ENCODE measurements at places on chromosomes 12 and 14.

DNA sequence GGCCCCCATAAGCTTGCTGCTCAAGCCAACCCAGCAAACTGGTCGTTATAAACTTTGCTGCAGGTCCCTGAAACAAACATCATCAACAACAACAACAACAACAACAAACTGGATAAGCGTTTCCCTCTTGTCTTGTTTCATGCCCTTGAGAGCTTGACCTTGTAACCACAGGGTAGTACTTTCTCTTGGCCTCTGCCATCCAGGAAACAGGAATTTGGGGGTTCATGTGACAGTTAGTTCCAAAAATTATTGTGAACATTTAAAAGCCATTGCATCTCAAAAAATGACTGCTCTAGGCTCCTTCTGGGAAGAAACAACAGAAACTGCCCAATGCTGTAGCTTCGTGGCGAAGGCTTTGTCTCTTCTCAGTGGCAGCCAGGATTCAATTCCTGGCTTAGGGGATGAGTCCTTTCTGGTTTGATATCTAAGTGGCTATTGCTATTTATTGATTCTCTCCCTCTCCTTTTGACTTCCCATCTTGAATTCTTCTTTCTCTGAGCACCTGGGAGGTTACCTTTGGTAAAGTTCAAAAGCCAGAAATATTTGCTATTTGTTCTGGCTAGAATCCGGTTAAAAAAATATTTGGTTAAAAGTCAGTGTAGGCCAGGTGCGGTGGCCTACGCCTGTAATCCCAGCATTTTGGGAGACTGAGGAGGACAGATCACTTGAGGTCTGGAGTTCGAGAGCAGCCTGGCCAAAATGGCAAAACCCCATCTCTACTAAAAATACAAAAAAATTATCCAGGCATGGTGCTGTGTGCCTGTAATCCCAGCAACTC lies 52.0 kb upstream of the CPM start:
- no peak for DNase-seq

DNA sequence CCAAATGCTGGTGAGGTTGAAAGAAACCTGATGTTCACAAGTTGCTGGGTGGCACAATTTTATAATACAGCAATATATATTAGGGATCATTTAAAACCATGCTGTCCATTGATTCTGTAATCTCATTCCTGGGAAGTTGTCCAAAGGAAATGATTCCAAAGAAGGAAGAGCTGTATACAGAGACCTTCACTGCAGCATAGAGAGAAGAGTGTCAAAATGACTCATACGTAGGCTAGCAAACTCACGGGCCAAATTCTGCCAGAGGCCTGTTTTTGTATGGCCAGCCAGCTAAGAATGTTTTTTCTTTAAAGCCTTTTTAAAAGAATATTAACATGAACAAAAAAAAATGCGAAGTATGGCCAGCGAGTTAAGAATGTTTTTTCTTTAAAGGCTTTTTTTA lies 69.2 kb upstream of the MED13L start:
- DNase-seq: no peak

GRCh38 chr12:95443459-95443858 lies 30.5 kb upstream of the METAP2 start:
- DNase-seq: no peak

DNA sequence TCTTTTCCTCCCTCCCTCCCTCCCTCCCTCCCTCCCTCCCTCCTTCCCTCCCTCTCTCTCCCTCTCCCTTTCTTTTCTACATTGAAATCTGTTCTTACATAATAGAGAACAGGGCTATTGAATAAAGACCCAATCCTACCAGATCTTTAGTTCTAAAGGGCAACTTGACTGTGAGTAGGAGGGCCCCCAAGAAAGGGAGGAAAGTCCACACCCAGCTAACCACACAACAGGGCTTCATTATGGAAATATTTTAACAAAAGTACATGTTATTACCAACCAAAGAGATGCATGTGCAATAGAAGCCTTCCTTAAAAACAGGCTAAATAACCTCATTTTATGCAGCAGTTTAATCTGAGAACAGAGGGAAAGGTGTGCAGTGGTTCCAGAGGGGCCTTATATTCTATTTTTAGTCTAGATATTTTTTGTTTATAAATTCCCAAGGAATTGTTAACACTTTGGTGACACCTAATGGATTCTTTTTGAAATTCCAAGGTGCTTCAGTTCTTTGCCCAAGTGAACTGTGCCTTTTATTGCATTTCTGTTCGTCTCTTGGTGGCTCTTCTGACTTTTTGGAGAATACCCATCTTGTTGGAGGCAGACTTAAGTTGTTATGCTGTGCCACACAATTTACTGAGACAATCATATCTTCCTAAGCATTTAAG lies 63.0 kb downstream of the GNS start:
- DNase-seq: no peak

DNA sequence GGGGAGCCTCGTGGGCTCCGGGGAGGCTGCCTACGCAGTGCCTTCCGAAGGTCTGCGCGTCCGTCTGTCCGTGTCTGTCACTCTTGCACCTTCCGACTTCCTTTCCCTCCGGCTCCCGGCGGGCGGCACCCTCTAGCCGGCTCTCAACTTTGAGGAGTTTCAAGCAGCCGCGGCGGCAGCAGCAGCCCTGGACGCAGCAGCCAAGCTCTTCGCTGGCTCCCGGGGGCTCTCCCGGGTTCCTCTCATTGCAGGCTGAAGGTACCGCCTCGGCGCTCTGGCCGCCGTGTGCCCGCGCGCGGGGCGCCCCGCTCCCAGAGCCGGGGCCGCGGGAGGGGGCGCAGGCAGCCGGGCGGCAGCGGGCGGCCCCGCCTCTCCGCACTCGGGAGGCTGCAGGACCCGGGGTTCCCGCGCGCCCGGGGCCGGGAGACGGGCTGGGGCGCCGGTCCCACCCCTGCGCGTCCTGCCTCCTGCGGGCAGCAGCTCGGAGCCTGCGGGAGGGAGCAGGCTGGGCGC lies at the start of the genes AMIGO2 and PCED1B:
TSS of gene AMIGO2 (minus strand) at position 492 of the 513 bp plus-strand sequence. CDS start 957 bp downstream, outside the sequence.
TSS of gene PCED1B (plus strand) at position 154 of the 513 bp plus-strand sequence. CDS start 155,443 bp downstream, outside the sequence.
- DNase-seq: no peak

DNA sequence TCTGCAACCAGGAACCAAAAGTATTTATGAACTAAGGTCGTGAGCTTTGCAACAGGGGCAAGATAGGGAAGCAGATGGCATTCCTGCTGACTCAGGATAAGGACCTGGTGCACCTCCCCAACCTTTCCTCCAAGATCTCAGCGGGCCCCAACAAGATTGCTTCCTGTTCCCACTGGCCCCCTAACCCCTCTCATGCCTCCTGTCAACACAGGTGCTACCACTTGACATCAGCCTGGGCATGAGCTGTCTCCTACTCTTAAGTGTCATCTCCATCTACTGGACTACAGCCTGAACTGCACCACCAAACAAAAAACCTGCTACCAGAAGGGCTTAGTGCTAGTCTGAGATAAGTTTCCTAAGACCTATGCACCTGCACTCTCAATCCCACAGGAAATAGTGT lies 32.7 kb downstream of the MED6 start:
- no peak for DNase-seq

DNA sequence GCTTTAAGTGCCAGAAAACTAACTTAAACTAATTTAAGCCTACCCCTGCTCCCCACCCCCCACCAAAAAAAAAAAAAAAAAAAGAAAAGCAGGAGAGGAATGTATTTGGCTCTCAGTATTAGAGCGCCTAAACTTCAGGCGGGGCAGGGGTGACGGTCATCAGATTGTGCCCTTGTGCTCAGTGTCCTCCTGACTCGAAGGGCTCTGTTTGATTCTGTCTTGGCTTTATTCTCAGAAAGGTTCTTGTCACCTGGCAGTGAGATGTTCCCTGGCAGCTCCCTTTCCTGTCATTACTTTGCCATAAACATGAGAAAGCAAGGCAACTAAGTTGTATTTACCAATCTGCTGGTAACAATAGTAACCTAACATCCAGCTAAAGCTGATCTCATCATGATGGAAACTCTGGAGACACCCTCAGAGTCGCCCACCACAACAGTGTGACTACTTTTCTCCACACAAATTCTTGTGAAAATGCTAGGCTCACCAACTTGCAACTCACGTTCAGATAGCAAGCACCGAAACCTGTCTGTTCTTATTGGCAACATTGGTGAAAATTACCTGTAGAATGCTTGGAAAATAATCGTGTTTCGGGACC lies 39.0 kb upstream of the WNK1 start:
- no peak for DNase-seq

All from NCI-H2081 treated with DMSO at 0.1 percent for 48 hours (cell line).